Sciatic nerve (tissue), 2 donors: ENCODE measurements at places on chromosomes 7 and 10. TPM values are rescaled to one million over a fixed set of nuclear protein-coding genes. Genes with fewer than 3 reads are reported as not detected.
A peak's percentile ranks its signal among the peaks of the same experiment; 100 is the strongest.

DNA sequence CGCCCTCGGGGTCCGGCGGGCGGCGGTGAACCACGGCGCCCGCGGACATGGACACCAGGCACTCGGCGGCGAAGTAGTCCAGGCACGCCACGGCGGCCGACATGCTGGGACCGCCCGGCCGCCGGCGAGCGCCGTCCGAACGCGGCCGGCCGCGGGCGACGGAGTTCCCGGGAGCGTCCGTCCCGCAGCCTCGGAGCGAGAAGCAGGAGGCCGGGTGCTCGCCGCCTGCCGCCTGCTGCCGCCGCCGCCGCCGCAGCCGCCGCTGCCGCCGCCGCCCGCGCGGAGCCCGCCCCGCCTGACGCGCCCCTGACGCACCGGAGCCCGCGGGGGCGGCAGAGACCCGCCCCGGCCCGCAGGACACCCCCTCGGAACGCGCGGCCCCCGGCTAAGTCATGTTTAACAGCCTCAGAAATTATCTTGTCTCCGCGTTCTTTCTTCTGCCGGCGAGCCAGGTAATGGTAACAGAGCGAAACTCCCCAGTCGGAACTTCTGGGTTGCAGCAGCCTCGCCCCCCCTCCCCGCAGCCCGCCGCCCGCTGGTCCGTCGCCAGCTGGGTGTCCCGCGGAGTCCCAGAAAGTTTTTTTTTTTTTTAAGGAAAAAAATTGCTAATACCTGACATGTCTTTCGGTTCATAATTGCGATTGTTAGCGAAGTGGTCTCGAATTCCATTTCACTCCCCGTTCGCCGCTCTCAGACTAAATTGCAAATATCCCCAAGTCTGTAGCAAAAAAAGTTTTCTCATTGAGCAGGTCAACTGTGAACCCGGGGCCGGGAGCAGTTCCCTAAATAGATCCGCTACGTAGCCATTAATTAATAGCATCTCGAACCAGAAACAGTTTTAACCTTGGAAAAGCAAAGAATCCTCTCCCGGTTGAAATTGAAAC, at the start of gene KLF14:
Gene KLF14, minus strand, starts transcription at position 277 of the 884 bp plus-strand sequence. Its CDS starts 174 bp downstream, at position 103.
- peak; percentile 66 for DNase-seq

DNA sequence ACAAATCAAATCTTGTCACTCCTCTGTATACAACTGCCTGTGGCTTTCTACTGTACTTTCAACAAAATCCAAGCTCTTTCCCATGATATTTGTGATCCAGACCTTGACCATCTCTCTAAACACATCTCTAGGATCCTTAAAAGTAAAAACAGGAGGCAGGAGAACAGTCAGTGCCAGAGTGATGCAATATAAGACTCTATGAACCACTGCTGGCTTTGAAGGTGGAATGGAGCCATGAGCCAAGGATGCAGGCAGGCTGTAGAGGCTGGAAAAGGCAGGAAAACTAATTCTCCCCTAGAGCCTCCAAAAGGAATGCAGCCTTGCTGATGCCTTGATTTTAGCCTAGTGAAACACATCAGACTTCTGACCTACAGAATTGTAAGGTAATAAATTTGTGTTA, 45.5 kb upstream of the LRRN3 start:
- no peak for DNase-seq

DNA sequence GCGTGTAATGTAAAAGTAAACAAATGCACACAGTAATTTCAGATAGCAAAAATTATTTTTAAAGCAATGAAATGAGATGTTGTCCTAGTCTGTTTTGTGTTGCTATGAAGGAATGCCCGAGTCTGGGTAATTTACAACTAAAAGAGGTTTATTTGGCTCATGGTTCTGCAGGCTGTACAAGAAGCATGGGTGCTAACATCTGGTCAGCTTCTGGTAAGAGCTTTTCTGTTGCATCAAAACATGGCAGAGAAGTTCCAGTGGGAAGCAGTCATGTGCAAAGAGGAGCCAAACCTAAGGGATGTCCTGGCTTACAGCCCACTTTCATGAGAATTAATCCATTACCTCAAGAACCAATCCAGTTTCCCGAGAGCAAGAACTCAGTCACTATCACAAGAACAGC, 62.9 kb upstream of the MNX1 start:
- no peak for DNase-seq

- no peak for DNase-seq
Measured at GRCh38 chr10:18409599-18410397, 241.6 kb downstream of the NSUN6 start.

DNA sequence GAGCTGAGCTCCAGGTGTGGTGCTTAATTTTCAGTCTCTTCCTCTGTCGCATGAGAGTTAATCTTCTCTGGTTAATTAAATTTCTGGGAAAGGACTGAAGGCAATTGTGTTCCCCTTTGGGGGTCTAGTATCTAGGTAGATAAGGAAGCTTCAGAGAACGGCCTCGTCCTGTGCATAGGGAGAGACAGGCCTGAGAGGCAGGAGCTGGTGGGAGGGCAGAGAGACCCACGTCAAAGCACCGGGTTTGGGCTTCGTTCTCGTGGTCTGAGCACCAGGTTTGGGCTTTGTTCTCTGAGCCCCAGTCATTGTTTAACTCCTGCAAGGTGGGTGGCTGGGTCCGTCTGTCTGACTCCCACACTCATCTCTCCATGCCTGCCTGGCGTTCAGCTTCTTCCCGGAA, 160.8 kb upstream of the PITRM1 start:
- DNase-seq, result no peak

CTAGE8 gene
- total RNA-seq, result 1.2 TPM

GARIN1A gene
- total RNA-seq, result 8.8 TPM

SLC26A3 gene
- not detected for total RNA-seq
